T-cell (primary cell): ENCODE measurements at places on chromosomes 6 and 20. TPM values are rescaled to one million over a fixed set of nuclear protein-coding genes. Genes with fewer than 3 reads are reported as not detected.

DNA sequence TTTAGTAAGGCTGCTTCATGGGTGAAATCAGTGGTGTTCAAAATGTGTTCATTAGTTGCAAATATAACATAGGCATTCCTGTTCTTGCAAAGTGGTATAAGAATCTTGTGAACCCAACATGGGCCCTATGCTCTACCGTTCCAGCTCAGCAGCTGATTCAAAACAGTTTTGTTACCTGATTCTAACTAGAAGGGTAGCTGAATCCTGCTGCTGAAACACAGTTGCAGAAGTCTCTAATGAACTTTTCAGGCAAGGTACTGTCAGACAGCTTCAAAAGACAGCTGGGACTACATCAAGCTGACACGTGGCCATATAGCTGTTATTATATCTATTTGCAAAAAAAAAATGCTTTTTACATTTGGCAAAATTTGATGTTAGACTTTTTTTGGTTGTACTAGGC lies 22.7 kb downstream of the THEMIS start:
- no peak for DNase-seq

DNA sequence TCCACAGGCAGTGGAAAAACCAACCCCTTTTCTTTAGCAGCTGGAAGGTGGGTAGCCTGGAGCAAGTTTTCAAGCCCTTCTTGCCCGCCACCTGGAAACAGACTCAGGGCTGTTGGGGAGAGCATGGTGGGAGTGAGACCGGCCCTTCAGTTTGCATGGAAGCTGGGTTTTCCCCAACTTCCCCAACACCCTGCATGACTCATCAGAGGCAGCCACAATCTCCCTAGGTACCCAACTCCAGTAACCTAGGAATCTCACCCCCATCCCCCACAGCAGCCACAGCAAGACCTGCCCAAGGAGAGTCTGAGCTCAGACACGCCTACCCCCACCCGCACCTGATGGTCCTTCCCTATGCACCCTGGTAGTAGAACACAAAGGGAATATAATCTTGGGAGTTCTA lies 86.3 kb upstream of the IRAK1BP1 start:
- no peak for DNase-seq

DNA sequence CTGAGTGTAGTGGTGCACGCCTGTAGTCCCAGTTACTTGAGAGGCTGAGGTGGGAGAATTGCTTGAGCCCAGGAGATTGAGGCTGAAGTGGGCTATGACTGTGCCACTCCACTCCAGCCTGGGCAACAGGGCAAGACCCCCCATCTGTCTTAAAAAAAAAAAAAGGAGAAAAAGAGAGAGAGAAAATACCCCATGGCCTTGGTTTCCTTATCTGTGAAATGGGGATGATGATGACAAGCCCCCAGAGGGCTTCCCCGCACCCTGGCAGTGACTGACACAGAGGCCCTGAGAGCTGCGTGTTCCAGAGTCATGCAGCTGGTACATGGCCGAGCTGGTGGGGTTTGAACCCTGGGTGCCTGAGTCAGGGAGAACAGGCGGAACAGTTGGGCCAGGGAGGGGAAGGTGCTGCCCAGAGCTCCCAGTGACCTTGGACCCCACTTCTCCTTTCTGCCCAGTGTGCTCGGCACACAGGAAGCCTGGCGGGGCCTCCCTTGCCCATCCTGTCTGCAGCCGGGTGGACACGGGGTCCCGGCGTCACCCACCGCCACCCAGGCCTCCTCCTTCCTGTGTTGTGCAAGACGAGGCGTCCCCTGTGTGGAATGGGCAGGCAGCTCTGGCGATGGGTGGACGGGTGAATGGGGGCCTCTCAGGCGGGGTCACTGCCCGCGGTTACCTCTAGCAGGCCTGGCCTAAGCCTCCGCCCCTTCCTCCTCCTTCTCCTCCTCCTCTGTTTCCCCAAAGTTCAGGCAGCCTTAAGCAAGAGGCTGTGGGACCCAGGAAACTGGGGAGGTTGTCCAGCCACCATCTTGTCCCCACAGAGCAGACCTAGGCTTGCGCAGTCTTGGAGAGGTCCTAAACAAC lies 84.2 kb downstream of the CEBPB start:
- no peak for DNase-seq

- no peak for DNase-seq
Observed at GRCh38 chr6:122035173-122035572, 364.3 kb upstream of the HSF2 start.

The FOXA2 gene
- not detected for total RNA-seq

DNA sequence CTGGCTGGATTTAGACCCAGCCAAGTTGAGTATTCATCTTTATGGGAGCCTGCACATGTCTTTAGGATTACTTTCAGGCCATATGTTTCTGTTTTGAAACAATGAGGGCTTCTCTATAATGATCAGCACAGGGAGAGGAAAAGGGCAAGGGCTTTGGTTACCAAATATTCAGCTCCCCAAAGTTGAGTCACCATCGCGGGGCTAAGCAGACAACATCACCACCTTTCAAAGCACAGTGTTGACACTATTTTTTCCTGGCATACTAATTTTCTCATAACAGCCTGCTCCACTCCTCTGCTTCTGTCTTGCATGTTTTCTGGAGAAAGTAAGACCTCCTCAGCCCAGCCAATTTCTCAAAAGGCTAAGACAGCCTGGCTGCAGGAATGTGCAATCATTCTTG lies 4.9 kb downstream of the SCML4 start:
- no peak for DNase-seq

- DNase-seq: no peak
Observed at GRCh38 chr6:85942844-85943243, 300.2 kb upstream of the SYNCRIP start.

The MEI4 gene
- total RNA-seq: not detected

DNA sequence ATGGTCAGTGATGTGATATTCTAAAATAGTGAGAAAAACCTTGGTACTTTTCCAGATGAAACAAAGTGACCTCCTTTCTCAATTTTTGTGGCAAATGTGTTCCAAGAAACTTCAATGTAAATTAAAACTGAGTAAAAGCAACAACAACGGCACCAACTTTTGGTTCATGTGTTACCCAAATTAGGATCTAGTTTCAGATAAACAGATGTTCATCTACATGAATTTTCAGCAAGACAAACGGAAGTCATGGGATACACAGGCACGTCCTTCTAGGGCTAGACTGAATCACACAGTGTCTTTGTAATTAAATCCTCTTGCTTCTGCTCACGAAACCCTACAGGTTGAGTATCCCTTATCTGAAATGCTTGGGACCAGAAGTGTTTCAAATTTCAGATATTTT lies 915.2 kb downstream of the TFAP2A start:
- DNase-seq: no peak

DNA sequence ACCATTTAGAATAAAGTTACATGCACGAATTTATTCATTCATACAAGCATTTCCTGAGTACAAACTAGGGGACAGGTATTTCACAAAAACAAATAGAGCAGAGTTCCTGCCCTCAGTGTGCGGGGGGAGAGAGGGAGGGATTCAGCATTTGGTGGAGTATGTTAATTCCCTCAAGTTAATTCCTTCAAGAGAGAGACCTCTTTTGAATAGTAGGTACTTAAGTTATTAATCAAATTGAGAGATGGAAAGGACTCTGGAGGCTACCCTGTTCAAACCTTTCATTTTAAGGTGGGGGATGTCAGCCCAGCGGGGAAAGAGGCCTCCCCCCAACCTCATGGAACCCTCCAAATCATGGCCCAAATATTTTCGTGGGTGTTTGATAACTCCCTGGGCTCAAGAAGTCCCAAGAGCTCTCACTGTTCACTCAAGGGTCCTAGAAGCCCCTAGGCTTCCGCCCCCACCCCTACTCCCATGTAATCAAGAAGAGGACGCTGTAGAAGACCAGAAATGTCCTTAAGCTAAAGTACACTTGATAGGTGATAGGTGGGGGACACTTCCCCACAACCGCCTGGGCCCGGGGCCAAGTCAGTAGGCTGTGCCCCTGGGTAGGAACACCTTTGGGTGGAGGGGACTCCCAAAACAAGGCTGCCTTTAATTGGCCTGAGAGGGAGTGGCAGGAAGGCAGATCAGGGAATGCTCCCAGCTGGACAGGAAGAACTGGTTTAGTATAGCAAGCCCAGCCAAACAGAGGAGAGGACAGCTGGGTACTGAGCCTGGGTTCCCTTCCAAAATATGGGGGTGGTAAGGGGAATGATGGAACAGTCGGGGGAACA lies 2.9 kb downstream of the SDC4 start:
- DNase-seq: no peak
